ENCODE measurements at places on chromosomes 3 and 15. TPM values are rescaled to one million over a fixed set of nuclear protein-coding genes. Genes with fewer than 3 reads are reported as not detected.
A peak's percentile ranks its signal among the peaks of the same experiment; 100 is the strongest.

DNA sequence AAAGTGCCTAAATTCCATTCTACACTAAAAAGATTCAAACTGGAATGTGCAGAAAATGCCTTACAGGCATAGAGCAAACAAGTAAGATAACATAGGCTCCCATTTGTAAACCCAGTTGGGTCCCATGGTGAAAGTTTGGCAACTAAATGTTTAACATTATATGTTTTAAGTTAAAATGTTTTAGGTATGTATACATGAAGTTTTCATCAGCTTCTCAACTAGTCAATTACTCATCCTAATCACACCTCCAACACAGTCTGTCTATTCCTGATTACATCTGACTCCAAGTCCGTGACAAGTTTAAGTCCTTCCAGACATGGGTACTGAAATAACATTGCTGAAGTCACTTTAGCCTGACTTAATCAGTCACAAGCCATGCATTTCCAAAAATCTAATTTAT, 25.0 kb downstream of the MYLK start:
- no peak for DNase-seq

The SEMA3F gene
- total RNA-seq: 27.8 TPM

GRCh38 chr3:42732196-42732828, 29.7 kb upstream of the HHATL start:
- DNase-seq: no peak

GRCh38 chr3:30129765-30130164, 476.6 kb upstream of the TGFBR2 start:
- no peak for DNase-seq

- DNase-seq: no peak
These were observed 257.4 kb downstream of the PLOD2 start for GRCh38 chr3:145903472-145904013.

DNA sequence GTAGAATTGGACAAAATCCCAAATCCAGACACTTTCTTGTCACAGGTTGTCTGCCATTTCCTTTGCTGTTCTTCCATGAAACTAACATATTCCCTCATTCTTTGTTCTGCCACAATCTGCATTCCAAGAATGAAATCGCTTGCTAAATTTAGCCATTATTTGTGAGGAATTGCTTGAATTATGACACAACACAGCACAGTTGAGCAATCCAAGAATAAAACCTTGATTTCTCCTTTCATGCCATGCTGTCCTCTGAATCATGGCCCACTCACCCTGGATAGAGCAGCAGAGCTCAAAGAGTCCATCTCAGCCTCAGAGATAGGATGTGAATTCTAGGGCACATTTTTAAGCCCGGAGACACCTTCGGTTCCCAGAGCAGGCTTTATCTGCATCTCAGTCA, 35.2 kb upstream of the GREM1 start:
- no peak for DNase-seq

The PLA2G4F gene
- total RNA-seq: not detected

The COLQ gene
- total RNA-seq: 2.2 TPM

- DNase-seq: no peak
These were observed 165.2 kb upstream of the PDZRN3 start for GRCh38 chr3:73789825-73790444.

The ANKUB1 gene
- total RNA-seq: not detected

DNA sequence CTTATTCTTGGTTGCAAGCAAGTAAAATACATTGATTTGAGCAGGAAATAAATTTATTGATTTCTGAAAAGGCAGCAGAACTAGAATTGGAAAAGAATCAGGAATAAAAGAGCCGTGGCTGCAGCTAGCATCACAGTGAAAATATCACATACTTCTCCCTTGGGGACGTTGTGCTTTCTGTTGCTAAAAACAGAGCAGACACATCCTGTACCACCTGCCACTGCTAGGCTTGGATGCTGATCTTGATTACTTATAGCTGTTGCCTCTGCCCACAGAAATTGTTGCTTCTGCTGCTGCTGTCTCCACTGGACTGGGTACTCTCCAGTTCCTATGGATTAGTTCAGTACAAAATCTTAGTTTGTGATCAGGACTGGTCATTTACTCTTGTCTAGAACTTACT, 283.8 kb downstream of the C3orf38 start:
- no peak for DNase-seq

DNA sequence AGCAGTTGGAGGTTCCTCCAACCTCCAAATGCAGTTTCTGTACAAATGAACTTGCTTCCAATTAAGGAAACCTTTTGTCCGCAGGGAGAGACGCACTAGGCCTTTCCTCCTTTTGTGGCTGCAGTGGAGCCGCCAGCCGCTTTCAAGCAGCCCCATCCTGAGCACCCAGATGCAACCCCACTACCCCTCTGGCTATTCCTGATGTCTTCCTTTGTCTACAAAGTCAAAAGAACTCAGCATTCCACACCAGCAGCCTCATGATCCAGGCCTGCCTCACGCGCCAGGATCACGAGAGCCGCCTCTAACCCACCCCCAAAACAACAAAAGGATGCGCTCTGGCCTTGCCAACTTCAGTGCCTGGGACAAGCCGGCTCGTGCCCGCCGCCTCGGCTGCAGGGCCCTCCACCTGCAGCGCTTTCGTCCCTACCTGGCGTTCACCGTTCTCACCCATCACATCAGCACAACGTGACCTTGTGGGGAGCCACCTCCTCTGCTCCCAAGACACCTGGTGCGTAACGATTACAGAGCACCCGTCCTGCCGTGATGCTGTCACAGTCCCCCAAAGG, 48.2 kb upstream of the MUC4 start:
- DNase-seq: no peak

DNA sequence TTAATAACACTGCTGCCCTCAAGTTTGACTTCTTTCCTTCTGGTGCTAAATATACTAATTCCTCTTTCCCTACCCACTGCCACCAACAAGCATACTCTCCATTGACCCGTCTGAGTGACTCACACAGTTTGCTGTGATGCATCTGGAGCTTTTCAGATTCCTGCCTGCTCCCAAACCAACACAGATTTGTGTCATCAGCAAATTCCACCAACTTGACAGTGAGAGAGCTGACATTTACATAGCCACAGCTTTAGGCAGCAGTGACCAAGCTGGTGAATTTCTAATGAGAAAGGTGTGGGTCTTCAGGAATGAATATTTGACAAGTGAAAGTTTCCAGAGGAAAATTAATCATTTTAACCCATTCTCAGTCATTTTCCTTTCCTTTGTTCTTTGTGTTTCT, 96.5 kb upstream of the PRICKLE2 start:
- DNase-seq: no peak

- no peak for DNase-seq
These were observed 30.4 kb downstream of the RPL22L1 start for GRCh38 chr3:170839518-170840100.

DNA sequence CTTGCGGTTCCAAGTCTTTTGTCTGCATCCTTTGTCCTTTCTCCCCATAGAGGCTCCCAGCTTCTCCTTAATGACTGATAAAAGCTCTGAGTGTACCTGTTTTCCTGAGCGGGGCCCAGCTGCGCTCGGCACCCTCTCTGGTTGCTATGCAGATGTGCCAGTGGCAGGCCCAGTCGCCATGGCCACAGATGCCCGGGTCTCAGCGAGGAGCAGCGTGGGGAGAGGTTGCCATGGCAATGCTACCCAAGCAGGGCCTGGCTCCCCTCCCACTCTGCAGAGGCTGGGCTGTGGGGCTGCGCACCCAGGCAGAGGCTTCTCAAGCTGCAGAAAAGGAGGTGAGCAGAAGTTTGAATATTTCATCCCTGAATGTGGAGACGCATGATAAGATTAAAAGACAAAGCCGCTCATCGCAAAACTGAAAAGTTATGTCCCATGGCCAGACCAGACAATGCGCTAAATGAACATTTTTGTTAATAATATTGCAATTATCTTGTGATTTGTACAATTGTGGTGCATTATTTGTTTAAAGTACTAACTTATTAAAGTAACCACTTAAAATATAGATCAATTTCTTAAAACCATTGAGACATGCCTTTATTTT, 66.1 kb downstream of the TPRA1 start:
- DNase-seq: no peak

GRCh38 chr3:106631373-106632108, 745.7 kb upstream of the CCDC54 start:
- DNase-seq: no peak

DNA sequence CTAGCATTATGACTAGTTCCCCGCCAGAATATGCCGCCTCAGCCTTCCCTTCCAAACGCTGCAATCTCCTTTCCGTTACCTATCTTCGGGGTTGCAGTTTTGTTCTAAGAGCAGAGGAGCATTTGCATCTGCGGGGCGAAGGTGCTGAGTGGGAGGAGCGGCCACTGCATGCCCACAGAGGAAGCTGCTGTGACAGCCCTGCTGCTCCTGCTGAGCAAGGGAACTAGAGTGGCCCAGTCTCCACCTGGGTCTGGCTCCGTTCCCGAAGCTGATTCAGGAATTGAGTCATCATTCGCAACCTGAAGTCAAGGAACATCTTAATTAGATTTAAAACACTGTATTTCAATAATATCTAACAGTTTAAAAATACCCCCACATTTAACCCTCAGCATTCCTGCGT, 98.2 kb upstream of the TJP1 start:
- no peak for DNase-seq

- no peak for DNase-seq
These were observed 7.2 kb downstream of the SH3BP5 start for GRCh38 chr3:15325228-15325627.

GRCh38 chr3:24853685-24854490, 359.2 kb upstream of the THRB start:
- DNase-seq: no peak

DNA sequence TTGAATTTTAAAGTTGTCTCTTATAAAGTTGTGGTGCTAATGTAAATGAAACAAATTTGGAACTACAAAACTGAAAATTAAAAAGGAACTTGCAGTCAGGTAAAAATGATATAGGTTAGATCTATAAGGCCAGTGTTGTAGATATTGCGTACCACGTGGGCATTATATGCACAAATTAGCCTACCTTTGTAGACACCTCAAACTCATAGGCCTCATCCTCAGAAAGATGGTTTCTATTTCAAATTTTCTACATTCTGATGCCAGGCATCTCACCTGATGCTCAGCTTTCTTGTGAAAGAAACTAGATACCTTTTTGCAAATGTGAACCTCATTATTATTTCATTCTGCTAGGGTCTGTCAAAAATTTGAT, 25.6 kb downstream of the TMEM207 start:
- no peak for DNase-seq

- no peak for DNase-seq
These were observed 256.3 kb downstream of the TIGIT start for GRCh38 chr3:114550165-114550564.

DNA sequence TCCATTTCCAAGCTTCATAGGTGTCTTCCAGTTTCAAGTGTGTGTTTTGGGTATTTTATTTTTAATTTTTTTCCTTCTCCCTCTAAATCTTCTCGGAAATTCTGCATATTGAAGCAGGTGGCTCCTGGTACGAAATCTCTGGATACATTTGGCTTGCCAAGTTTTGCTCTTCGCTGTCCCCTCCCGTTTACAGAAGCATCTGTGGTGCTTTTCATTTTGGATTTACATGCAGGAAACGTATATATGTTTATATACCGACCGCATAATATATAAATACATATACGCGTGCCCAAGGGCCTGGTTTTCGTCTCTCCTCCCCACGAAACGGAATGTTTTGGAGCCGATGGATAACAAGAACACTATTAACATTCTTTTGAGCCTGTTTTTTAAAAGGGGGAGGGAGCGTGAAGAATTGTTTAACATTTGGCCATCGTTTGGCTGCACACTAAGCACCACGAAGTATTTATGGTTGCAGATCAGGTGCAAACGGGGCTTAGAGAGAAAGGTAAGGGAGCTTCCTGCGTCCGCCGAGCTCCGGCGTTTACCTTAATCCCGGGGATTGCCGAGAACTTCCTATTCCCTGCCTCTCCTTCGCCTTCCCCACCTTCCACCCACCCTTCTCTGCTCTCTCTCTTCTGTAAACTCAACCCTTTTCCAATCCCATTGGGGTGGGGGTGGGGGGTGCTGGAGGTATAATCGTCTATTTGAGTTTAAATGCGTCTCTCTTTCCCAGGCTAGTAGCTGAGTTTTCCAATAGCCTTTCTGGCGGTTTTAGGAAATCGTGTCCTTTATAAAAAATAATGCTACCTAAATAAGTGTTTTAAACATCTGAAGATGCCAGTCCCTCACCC, 1.1 kb upstream of the NLGN1 start:
- DNase-seq: no peak

The SYNPR gene
- not detected for total RNA-seq

DNA sequence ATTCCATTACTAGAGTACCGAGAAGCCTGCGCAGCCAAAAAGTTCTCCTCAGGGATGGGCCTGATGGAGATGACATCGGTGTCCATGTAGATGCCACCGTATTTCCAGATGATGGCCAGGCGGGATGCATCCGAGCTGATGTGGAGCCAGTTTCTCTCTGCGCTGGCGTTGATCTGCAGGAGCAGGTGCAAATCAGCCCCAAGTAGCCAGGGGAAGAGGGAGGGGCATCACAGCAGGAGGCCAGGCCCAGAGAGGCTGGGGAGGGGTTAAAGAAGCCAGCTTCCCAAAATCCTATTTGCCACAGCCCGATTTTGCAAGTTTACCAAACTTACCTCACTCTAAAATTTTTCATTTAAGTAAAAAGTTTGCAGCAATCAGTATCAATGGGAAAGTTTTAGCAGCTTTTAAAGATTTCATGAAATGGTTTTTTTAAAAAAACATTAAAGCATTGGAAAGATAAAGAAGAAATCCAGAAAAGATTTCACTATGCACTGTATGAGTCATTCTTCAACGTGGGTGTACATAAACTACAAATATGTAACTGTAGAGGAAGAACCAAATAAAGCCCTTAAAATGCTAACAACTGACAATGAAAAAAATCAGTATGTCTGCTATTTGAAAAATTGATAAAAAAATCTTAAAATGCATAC, 7.4 kb downstream of the A4GNT start:
- DNase-seq: no peak

The ITIH3 gene
- total RNA-seq: 16.1 TPM

GRCh38 chr3:11556851-11557644, 86.7 kb downstream of the VGLL4 start:
- DNase-seq: peak; percentile 88

DNA sequence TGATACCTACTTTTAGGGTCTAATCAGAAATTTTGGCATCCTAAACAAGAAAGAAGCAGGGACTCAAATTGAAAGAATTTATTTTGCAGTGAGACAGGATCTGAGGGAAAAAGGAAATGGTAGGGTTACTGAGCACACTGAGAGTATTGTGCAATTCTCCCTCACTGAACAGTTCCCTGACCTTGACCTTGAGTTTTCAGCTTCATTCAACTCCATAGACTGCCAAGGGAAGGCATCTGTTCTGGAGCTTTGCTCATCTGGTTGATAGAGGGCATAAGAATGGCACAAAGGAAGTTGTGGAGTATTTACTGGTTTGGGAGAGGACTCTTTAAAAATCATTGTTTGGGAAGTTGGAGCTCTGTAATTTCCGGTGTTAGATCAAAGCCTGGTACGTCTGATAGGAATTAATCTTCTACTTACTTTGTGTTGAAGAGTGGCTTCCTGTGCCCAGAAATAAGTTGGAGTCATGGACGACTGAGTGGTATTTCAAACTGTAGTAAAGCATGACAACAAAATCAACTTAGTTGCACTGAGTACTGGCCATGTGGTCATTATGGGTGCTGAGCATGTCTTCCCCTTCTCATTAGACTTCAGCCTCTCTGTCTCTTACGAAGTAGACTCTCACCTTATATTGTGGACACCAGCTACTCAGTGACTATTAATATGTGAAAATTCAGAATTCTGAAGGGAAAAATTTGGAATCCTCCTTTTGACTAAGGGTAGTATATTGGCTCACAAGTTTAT, 40.8 kb downstream of the CLDN1 start:
- DNase-seq: no peak

- peak; percentile 93 for DNase-seq
These were observed at the start of gene MRAS for GRCh38 chr3:138347960-138348753. MRAS (plus strand) TSS chr3:138348579; CDS start chr3:138372884, 24,305 bp downstream.

The CFAP91 gene
- total RNA-seq: 6.2 TPM

The GOLGA6A gene
- 0.24 TPM for total RNA-seq

All from posterior vena cava (tissue), 2 donors.